NCI-H510A treated with DMSO at 0.1 percent for 48 hours (cell line): ENCODE measurements at places on chromosomes 12 and 14.

DNA sequence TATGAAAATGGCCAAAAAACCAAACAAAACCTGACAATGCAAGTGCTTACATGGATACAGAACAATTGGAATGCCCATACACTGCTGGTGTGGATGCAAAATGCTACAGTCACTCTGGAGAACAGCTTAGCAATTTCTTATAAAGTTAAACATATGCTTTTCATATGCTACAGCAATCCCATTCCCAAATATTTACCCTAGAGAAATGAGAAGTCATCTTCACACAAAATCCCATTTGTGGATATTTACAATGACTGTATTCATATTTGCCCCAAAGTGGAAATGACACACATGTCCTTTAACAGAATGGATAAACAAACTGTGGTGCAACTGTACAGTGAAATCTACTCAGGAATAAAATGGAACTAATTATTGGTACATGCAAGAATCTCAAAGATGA, 20.4 kb downstream of the SAV1 start:
- no peak for DNase-seq

DNA sequence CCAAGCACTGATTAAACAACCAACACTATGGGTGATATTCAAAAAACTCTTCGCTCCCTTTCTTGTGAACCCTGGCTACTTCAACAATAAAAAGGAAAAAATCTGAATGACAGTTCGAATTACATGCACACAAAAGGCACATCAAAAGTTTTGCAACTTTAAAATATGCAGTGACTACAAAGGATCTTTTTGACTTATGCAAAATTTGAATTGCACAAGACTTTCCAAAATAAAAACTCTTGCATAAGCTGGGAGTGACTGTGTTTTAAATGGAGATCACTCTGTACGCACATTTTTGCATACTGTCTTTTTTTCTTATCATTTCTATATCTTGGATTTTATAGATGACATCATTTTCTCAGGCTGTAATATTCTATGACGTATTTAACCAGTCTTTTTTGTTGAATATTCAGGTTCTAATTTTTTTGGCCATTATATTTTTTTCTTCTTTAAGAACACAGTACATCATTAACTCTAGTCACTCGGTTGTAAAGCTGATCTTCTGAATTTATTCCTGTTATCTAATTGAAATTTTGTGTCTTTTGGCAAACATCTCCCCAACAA, 667.6 kb upstream of the TBX3 start:
- DNase-seq, result no peak

GRCh38 chr14:72315714-72316113, 383.5 kb downstream of the RGS6 start:
- no peak for DNase-seq

- DNase-seq, result no peak
These were observed 56.8 kb upstream of the FAM181A start for GRCh38 chr14:93870377-93870776.

GRCh38 chr12:109452489-109452888, 24.6 kb downstream of the KCTD10 start:
- no peak for DNase-seq

- DNase-seq, result no peak
These were observed 7.3 kb downstream of the STAT6 start for GRCh38 chr12:57103856-57104255.

- DNase-seq, result peak; percentile 53
These were observed 2.2 kb downstream of the SSTR1 start for GRCh38 chr14:38209572-38210557.

- no peak for DNase-seq
These were observed 39.9 kb upstream of the PTHLH start for GRCh38 chr12:28012333-28012918.

GRCh38 chr12:98446682-98447081, 68.7 kb upstream of the TMPO start:
- DNase-seq, result no peak

DNA sequence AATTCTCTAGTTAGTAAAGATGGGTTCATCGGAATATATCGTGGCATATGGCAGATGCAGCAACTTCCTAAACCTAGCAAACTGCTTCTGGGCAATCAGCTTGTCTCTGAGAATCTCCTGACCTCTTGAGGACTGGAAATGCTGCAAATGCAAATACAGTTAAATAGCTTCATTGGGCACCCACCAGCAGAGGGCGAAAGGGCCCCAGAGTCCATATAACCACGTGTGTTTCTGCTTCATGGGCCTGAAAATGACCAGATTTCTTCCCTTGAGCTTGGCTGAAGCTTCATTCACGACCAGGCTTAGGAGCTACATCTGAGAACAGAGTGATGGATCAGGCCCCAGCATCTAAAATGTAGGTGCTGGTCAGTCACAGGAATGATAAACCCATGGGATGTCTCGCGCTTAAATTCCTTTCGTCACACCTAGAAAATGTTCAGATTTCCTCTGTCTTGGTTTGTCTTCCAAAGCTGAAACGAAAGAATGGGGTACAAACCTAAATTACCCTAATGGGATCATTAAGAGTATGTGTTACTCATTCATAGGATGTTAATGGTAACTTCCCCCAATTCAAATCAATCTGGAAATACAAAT, 1482.5 kb upstream of the TMEM132C start:
- peak; percentile 73 for DNase-seq

GRCh38 chr12:127558361-127558760, 708.6 kb upstream of the TMEM132C start:
- no peak for DNase-seq

- peak; percentile 65 for DNase-seq
These were observed 766.2 kb downstream of the FLRT2 start for GRCh38 chr14:86296173-86296572.

GRCh38 chr12:2191534-2192153, 138.9 kb downstream of the CACNA1C start:
- no peak for DNase-seq

DNA sequence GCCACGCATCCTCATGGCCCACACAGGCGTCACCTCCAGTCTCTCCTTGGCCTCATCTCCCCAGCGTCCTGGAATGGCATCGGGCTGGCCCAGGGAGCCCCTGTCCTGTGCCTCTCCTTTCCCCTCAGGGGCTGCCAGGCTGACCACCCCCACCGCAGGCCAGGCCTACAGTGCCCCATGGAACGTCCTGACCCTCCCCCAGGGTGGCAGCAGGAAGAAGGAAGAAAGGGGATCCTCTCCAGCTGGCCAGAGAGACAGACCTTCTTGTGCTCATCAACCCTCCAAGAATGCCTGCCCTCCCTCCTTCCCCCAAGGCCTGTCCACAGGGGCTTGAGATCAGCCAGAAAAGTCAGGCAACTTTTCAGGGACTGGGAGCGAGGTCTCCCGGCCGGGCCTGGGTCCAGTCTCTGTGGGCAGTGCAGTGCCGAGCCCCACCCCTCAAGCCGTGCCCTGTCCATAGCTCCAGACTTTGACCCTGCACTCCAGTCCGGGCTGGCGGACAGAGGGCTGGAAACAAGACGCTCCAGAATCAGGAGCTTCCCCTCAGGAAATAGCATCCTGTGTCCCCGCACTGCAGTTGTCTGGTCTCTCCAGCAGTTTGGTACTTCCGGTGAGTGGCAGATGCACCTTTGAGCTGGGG, at the start of gene DAO:
Gene DAO, plus strand, starts transcription at position 478 of the 640 bp plus-strand sequence. CDS start 4,915 bp downstream, outside the sequence.
- no peak for DNase-seq

- no peak for DNase-seq
These were observed 8.5 kb upstream of the NUMB start for GRCh38 chr14:73466861-73467260.

- DNase-seq, result no peak
These were observed 1.8 kb downstream of the B3GNT4 start for GRCh38 chr12:122205053-122205925.

DNA sequence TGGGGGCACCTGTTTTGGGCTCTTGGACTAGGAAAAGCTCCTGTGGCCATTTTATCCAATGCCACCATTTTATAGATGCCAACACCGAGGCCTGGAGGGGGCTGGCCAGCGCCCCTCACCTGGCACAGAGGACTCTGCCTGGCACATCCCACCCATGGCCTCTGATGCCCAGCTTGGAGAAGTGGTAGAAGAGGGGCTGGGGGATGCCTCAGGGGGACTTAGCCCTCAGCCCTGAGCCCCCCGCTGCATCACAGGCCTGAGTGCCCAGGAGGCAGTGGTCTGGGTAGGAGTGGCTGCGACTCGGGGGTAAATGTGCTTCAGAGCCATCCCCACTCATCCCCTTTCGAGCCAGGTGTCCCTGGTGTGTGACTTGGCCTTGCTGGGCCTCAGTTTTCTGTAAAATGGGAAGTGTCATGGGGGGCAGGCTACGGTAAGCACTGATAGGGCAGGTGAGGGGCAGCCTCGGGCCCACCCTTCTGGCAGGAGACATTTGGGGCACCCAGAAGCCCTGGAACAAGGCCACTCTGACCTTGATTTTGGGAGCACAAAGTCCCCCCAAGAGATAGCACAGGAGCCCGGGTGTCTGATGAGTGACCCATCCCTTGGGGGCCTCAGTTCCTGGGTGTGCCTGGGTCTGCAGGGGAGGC, 22.5 kb downstream of the SH2B3 start:
- no peak for DNase-seq

DNA sequence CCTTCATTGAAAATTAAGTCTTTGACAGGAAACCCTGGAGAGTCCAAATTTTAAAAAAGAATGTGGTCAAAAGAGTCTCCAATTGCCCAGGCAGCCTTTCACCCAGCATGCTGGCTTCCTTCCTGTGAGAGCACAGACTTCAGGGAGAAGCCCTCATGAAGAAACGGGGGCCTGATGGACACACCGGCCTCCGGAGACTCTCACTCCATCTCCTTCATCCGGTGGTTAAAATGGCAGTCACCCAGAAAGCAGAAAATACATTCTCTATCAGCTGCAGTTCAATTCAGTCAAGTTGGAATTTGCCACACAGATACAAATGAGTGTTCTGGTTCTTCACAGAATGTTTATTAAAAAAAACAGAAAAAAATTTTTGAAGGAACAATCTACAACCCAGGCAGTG, 56.5 kb downstream of the CPM start:
- no peak for DNase-seq

- no peak for DNase-seq
These were observed 15.3 kb upstream of the NUDT14 start for GRCh38 chr14:105196265-105196960.

DNA sequence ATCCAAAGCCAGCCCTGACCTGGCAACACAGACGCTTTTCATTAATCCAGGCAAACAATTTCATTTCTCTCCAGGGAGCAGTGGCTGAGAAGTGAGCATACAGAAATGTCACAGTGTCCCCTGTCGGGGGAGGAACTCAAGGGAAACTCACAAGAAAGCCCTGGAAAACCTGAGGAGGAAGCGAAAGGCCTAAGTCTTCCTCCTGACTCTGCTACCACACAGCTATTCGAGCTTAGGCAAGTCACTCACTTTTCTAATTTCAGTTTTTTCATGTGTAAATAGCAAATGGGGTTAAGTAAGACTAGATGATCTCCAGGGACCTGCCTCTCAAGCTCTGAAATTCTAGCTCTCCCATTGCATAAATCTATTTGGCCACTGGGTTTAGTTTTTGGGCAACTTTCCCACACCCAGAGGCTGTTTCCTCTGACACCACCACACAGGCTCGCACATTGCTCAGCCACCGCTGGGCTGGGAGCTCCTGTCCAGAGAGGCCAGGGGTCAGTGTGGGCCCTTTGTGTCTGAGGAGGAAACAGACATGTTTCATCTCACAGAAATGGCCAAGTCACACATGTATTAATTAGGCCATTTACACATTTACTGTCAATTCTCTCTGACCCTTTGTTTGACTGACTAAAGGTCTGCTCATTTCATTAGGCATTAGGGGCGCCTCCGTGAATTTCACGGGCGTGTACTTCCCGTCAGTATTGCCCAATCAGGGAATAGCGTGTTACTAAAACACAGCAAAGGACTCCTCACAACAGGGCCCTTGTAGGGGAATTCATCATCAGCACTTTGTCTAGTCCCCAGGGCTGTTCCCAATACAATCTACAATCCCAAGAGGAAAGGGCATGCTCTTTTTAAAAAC, 9.8 kb upstream of the PNMA1 start:
- no peak for DNase-seq

- no peak for DNase-seq
These were observed 12.2 kb downstream of the SCYL2 start for GRCh38 chr12:100279159-100279558.

GRCh38 chr14:89607453-89607852, 190.4 kb upstream of the FOXN3 start:
- no peak for DNase-seq

DNA sequence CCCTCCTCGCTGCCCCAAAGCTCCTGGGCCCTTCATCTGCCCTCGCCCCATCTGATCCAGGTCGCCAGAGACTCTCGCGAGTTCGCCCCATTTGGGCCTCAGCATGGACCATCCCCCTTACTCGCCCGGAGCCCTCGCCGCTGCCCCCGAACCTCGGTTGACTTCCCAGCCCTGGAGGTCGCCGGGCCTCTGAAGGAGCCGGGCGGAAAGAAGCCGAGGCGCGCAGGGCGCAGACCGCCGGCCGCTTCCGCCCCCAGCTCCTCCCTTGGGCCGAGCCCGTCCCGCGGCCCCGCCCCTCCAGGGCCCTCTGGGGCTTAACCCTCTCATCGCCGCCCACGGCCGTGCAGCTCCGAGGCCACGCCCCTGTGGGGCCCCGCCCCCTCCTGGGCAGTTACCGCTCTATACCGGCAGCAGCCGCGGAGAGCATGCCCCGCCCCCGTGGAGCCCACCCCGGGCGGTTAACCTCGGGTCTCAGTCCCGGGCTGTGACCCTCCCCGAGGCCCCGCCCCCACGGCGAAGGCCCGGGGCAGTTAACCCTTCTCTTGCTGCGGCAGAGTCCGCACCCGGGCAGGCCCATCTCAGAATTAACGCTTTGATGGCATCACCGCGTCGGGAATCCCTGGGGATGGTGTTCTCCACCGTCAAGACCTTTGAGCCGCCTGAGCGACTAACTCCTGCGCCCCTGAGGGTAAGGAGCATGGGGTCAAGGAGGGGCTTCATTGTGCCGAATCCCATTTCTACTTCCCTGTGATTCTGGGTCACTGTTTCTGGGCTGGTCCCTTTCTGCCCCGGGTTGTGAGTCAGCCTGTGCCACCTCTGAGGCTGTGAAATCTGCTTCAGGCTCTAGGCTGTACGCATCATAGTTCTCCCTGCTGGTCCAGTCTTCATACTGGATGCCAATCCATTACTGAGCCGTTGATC, at the start of gene SPSB2:
Gene SPSB2, minus strand, starts transcription at position 210 of the 921 bp plus-strand sequence. CDS start 402 bp downstream, outside the sequence.
- DNase-seq, result peak; percentile 81

DNA sequence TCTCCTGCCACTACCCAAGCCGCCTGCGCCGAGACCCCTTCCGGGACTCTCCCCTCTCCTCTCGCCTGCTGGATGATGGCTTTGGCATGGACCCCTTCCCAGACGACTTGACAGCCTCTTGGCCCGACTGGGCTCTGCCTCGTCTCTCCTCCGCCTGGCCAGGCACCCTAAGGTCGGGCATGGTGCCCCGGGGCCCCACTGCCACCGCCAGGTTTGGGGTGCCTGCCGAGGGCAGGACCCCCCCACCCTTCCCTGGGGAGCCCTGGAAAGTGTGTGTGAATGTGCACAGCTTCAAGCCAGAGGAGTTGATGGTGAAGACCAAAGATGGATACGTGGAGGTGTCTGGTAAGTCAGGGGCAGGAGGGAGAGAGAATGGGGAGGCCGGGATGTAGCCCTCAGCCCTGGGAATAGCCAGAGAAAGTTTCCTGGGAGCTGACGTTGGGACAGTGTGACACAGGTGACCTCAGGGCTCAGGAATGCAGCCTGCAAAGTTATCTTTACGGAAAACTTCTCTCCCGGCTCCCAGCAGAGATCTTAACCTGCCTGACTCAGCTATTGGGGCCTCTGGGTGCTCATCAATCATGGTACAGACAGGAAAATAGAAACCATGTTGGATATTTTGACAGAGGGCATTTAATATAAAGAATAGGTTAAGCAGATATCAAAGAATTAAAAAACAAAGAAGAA, 747 bp downstream of the HSPB8 start:
- no peak for DNase-seq
